ENCODE measurements at places on chromosomes 7 and 10.

GRCh38 chr7:80895056-80895455 lies 23.8 kb downstream of the SEMA3C start:
- no peak for DNase-seq

DNA sequence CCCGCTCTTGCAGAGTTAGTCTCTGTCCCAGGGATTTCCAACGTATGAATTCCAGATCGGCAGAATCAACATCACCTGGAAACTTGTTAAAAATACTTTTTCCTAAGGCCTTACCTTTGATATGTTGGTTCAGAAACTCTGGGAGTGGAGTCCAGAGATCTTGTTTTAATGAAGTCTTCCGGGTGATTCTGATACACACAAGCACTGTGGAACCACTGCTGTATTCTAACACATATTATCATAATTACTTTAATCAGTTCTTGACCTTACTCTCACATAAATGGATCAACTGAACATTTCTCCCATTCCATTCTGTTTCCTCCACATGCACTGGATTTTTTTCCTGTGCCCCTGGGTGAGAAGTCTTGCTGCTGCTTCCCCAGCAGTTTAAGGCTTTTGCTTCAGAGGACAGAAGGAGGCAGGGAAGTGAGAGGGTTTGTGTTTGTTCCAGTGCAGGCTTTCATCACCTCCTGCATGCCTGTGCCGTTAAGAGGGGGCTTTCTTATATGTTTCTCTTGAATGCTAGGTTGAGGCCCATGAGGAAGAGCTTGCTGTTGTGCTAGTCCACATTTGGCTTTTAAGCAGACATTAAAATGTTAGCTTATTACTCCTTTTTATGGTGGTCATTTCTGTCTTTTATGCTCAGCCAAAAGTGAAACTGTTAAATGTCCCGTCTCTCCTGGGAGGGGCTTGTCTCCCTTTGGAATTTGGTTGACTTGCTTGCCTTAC lies 32.4 kb downstream of the CCSER2 start:
- DNase-seq, result no peak

DNA sequence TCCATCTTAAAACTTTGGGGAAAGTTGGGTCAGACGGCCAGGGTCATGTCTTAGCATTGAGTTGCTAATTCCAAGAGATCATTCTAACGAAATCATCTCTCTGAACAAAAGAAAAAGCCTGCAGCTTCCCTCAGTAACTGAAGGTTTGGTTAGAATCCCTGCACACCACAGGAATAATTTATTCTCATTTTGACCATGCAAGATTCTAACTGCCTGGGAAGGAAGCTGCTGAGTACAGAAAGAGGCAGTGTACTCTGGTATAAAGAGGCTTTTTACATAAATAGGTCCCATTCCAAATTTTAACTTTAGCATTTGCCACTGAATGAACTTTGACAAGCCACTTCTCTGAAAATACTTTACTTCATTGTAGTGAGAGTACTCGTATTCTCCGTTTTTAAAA lies 76.9 kb upstream of the RSBN1L start:
- no peak for DNase-seq

- DNase-seq, result no peak
Observed at GRCh38 chr10:97065128-97065527, 120.6 kb downstream of the SLIT1 start.

DNA sequence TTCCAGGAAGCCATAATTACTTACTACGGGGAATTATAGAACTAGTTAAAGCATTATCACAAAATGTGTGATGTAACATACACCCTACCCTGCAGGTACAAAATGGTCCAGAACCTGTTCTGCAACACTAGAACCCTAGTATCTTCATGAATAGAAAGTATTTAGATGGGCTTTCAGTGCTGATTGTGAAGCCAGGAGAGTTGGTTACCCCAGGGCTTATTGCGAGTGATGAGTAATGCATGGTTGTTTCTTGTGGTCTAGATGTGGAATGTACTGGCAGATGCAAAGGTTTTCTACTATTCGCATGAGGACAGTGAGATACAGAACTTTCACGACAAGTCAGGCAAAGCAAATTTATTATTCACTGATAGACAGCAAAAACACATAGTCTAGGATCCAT lies 33.6 kb upstream of the AGR3 start:
- no peak for DNase-seq
